Fibroblast of skin of back (primary cell): ENCODE measurements at places on chromosomes 5 and 9.

DNA sequence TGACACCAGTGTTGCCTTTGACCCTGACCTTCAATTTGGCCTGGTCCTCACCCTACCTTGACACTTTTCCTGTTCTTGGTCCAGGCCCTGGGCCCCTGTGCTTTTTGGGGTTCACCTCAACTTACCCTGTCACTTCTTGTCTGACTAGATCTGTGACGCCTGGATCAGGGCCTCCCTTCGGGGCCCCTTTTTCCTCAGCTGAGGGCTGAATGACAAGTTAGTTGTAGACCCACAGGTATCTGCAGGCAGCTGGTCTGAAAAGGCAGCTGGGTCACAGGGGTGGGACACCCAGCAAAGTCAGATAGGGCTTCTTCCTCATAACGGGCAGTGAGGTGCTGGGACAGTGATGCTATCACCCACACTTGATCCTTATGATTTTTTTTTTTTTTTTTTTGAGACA, 10.0 kb upstream of the MYORG start:
- DNase-seq, result no peak

GRCh38 chr5:138610918-138611677, 35.9 kb upstream of the HSPA9 start:
- no peak for DNase-seq

- no peak for DNase-seq
Observed at GRCh38 chr5:83090169-83090568, 12.8 kb downstream of the XRCC4 start.

DNA sequence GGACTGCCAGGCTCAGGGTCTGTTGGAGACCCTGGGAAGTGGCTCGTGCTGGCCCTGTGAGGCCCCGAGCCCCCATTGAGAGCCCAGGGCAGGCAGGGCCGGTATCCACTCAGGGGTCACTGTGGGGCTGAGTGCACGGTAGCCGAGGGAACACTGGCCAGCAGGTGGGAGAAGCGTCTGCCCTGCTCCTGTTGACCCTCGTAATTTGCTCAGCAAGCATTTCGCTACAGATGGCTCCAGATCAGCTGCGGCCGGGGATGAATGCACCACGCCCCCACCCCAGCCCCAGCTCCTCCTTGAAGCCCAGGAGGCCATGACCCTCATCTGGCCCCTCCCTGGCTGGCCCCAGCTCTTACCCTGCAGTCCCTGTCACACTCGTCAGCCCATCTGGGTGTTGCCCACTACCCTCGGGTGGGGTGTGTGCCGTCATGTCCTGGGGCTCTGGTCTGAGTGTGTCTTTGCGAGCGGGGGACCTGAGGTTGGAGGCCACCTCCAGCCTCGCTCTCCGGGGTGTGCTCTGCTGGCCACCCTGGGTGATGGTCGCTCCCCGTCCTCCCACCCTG, 6.1 kb upstream of the NRARP start:
- DNase-seq, result no peak

- DNase-seq, result peak; percentile 79
Observed at GRCh38 chr9:91302831-91303230, 58.9 kb downstream of the AUH start.

- peak; percentile 26 for DNase-seq
Observed at GRCh38 chr9:82882748-82883147, 180.2 kb downstream of the RASEF start.

GRCh38 chr9:103152473-103152872, 157.3 kb downstream of the CYLC2 start:
- no peak for DNase-seq

GRCh38 chr5:153636670-153637451, 146.4 kb downstream of the GRIA1 start:
- DNase-seq, result no peak

GRCh38 chr5:143985832-143986515, 174.0 kb downstream of the HMHB1 start:
- DNase-seq, result peak; percentile 95

DNA sequence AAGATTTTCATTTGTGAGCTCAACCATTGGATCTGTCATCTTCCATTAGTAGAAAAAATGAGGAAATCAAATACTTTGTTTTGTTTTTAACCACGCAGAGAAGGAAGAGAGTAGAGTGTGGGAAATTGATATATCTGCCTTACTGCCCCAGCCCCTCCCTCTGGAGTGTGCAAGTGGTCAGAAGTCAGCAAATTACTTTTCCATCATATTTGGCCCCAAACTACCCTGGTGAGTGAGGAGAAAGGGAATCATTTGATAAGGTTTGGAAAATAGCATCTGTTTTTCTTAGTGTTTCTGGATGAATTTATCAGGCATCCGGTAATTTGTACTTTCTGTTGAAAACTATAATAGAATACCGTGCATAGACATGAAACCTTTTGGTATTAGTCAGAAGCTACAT, 327.4 kb downstream of the MARCHF11 start:
- DNase-seq, result no peak

- no peak for DNase-seq
Observed at GRCh38 chr9:121699571-121700164, 48.2 kb downstream of the DAB2IP start.

- no peak for DNase-seq
Observed at GRCh38 chr5:171641891-171642290, 143.7 kb upstream of the SMIM23 start.

DNA sequence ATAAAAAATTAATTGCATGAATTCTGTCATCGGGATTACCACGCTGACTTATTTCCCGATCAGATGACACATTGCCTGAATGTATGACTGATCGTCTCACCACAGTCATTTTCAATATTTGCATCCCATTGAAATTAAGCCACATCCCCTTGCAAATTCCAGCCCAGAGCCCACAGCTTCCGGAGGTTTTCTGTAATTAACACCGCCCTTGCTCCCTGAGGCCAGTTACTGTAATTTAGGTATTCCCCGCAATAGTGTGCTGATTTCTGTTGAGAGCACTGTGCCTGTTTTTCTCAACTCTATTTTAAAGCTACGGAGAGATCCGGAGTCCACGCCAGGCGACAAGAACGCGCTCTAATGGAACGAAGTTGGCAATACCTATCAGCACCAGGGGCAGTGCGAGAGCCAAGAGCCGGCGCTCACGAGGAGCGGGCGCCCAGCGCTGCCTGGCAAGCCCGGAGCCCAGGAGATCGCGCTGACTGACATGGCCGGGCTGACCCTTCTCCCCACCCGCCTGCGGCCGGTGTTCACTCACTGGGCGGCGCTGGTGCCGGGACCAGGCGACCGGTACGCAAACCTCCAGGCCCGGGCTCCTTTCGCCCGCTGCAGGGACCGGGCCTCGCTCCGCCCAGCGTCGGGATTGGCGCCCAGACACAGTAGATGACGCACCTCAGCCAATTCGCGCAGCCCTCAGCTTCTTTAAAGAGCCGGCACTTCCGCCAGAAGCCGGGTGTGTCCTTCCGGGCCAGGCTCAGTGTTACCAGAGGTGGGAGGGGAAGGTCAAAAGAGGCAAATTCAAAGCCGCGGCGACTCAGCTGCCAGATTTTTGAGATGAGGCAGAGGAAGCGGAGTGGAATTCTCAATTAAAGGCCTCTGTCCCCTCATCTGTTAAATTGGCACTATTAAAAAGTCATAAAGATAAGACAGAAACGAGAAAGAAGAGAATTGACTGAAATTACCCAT, at the start of gene PLGRKT:
Gene PLGRKT, minus strand, starts transcription at position 672 of the 963 bp plus-strand sequence. CDS start 5,948 bp downstream, outside the sequence.
- peak; percentile 94 for DNase-seq

- DNase-seq, result no peak
Observed at GRCh38 chr5:74579215-74579614, 61.3 kb downstream of the ENC1 start.

GRCh38 chr9:101578378-101578777, 16.4 kb downstream of the PPP3R2 start:
- DNase-seq, result peak; percentile 6

GRCh38 chr9:14238079-14238478, 75.9 kb downstream of the NFIB start:
- no peak for DNase-seq

GRCh38 chr5:79846198-79846521, 144.9 kb downstream of the MTX3 start:
- no peak for DNase-seq

GRCh38 chr5:132067451-132067850, 6.1 kb upstream of the CSF2 start:
- no peak for DNase-seq

DNA sequence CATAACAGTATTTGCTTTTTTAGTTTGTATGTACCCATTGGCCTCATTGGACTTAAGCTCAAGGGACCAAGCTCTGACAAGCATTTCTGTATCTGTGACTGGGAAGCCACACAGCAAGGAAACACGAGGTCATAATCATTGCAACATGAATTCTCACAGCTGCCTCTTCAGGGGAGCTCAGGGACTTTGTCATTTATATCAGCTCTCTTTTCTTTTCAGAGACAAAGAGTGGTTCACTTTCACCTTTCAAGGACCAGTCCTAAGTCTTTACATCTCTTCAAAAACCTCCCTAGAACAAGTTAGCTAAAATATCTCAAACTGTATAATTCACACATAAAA, 58.6 kb downstream of the ADAMTS12 start:
- peak; percentile 57 for DNase-seq

GRCh38 chr9:109907810-109908458, 127.9 kb downstream of the PALM2AKAP2 start:
- no peak for DNase-seq

GRCh38 chr5:95799191-95799835, 23.2 kb downstream of the GLRX start:
- no peak for DNase-seq

DNA sequence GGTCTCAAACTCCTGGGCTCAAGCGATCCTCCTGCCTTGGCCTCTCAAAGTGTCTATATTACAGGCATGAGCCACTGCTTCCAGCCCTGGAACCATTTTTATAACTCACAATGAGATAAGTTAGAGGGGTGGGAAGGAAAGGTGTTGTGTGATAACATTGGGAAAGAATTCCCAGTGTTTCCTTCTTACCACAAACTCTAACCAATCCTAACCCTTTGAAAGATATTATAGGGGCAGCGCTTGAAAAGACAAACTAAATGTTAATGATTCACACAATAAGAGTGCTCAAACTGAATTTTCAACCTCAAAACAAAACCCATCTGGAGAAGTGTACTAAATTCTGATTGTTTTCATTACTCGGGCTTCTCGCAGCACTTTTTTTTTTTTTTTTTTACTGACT, 109.7 kb downstream of the TSSK1B start:
- no peak for DNase-seq

DNA sequence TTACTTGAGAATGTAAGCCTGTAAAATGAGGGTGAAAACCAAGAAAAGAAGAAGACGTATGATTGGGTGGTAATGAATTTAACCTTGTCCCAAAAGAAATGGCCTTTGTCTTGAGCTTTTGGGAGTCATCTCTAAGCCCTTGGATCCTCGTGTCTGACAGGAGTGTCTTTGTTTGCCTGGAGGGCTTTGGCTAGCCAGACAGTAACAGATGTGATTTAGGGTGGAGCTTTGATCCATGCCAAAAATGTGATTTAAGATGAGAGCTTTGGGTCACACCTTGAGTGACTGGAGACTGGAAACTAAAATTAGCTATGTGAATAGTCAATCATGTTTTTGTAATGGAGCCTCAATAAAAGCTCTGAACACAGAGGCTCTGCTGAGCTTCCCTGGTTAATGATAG, 25.9 kb upstream of the ZFAND5 start:
- DNase-seq, result no peak
